ENCODE measurements at places on chromosomes 1 and 21.

DNA sequence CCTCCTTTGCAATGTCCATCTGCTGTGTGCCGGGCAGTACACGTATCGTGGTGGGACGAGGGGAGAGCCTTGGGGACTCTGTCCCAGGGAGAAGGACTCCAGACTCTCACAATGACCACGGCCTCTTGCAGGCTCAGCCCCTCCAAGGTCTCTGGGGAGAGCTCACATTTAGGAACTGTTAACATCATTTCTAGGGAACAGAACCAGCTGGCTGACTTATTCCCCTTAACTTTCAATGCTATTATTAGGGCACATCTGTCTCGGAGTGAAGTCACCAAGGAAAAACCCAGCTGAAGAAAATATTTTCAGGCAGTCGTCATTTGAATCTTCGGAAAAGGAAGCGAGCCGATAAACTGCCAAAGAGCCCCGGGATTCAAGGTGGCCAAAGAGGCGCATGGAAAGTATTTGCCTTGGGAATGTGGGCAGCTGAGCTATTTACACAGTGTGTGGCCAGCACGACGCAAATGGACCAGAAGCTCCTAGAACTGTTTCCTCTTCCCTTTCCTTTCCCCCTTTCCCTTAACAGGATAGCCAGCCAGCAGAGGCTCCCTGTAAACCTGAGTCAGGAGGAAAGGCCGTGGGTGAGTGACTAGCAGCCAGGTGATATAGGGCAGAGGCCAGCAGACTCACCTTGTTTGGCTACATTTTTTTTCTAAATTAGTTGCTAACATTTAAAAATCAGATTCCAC, 74.5 kb downstream of the ITPKB start:
- no peak for DNase-seq

DNA sequence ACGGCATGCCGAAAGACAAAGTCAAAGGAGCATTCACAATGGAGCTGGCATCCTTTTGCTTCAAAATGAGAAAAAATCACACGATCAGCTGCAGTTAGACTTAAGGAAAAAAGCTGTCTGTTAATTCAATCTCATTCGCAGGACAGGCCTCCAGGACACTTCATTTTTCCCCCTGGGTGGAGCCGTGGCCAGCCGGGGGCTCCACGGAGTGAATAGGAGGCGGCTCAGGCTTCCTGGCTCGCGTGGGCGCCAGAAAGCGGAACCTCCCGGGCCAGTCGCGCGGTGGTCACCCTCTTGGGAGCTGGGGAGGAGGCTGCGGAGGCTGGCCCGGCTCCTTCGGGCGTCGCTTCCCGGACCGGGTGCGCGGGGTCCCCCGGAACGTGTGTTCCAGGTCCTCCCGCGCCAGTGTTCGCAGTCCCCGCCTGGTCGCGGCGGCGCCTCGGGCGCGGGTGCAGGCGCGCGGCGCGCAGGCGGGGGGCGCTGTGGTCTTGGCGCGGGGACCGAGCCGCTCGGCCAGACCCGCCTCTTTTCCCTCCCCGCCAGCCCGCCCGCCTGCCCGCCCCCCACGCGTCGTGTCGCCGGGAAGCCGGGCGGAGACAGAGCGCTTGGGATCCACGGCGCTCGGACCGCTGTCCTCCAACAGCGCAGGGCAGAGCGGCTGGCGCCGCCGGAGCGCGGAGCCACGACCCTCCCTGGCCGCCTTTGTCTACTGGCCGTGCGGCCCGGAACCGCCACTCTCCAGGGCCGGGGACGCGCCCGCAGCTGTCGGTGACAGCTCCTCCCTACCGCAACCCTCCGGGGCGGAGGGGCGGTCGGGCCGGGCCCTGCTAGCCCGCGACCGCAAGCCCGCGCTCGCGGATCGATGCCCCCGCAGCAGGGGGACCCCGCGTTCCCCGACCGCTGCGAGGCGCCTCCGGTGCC, at the start of gene RHOU:
RHOU (plus strand) TSS at position 599 of the 921 bp plus-strand sequence; CDS start at position 863, 264 bp downstream.
- peak; percentile 24 for DNase-seq

- no peak for DNase-seq
Measured at GRCh38 chr1:118271883-118272282, 86.9 kb upstream of the SPAG17 start.

DNA sequence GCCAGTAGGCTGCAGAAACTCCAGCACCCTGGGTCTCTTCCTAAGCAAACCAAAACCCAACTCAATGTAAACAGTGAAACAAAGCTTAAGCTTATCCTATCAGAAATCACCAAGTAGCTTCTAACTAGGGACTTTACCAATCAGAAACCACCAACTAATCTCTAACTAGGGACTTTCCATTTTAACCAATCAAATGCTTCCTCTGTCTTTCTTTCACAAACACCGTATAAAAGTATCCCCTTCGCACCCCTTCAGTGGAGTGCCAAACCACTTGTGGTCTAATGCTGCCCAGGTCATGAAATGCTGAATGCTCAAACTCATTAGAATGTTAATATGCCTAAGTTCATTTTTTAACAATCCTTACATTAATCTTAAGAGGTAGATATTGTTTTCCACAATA, 250.5 kb upstream of the DUSP10 start:
- DNase-seq, result no peak

DNA sequence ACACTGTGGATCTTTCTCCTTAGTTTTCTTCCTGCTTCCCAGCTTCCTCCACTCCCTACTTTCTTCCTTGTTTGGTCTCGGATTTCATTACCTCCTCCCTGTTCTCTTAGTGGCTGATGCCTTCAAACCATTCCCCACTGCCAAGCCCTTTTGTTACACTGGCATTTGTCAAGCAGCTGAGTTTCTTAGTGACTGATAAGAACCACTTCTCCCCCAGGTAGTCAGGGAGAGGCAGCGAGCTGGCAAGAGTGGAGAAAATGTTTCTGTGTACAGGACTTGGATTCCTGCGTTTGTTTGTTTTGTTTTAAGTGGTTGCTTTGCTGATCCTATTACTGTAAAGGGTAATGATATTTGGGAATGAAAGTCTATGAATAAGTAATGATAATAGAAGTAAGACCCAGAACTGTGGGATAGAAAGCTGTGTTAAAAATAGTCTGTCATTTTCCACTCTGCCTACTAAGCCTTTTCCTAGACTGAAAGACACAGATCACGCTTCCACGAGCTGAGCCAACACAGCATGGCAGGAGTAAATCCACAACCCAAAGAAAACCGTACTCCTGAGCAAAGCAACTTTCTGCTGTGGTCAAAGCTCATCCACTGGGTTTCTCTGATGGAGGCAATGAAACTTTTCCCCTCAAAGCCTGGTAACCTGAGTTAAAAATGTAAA, 10.1 kb upstream of the SERTAD4 start:
- DNase-seq, result no peak

GRCh38 chr1:217718873-217719272, 87.7 kb downstream of the SPATA17 start:
- DNase-seq, result no peak

DNA sequence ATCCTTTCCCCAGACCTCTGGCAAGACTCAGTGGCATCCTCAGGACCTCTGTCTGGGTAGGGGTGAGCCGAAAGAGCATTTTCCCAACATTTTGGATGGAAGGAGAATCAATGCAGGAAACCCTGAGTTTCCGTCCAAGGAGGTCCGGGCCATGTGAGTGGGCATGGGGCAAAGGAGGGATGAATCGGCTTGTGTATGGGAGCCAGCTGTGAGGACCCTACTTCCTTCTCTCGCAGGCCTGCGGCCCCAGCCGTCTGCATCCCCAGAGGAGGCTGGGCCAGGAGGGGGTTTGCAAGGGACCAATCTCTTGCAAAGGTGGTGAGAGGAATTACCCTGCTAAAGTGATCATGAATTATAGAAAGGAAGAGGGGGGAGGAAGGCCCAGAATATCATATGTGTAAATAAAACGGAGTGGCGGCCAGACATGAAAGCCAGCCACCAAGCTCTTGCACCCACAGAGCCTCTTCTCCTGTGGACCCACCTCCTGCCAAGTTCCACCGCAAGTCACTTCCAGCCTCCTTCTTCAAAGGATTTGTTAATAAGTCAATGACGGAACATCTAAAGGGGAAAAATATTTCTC, 48.2 kb upstream of the POU3F1 start:
- DNase-seq, result no peak

DNA sequence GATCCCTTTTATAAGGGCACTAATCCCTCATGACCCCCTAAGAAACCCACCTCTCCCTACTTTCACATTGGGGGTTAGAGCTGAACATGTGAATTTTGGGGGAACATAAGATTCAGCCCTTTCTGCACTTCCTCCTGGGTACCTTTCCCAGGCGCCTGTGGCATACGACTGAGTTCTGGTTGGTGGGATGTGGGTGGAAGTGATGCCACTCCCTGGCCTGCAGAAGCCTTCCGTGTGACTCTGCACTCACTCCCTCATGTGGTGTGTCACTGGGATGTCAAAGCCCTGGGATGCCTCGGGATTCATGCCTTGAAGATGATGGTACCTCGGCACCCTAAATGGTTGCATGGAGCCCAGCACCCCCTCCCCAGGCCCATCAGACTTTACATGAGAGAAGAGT, 28.3 kb upstream of the VASH2 start:
- DNase-seq, result no peak

DNA sequence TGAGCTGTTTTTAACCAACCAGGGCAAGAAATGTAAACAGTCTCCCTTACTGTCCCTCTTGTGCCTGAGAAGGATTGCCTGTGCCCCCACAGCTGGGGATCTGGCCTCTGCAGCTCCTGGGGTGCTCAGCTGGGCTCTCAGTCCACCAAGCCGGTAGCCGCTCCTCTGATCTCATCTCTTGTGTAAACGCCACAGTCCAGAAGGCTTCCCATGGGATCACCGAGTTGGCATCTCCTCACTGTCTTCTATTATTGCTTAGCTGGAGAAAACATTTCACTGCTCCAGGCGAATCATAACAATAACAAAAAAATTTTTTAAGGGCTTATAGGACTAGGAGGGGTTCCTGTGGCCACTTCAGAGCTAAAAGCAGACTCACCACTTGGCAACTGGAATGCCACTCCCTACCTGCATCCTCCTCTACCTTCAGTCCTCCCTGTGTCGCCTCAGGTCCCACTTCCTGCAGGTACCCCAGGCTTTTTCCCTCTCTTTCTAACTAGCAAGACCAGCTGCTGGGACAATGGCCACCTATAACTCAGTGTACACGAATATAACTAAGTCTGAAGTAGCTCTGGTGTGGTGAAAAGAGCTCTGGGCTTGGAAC, 75.8 kb downstream of the ATP1A1 start:
- no peak for DNase-seq

DNA sequence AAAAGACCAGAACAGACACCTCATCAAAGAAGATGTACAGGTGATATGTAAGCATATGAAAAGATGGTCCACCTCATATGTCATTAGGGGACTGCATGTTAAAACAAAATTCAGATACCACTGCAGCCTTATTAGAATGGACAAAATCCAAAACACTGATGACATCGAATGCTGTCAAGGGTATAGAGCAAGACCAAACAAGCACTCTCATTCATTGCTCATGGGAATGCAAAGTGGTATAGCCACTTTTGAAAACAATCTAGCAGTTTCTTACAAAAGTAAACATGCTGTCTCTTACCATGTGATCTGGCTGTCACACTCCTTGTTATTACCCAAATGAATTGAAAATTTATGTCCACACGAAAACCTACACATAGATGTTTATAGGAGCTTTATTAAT, 426.6 kb upstream of the ESRRG start:
- DNase-seq, result no peak

DNA sequence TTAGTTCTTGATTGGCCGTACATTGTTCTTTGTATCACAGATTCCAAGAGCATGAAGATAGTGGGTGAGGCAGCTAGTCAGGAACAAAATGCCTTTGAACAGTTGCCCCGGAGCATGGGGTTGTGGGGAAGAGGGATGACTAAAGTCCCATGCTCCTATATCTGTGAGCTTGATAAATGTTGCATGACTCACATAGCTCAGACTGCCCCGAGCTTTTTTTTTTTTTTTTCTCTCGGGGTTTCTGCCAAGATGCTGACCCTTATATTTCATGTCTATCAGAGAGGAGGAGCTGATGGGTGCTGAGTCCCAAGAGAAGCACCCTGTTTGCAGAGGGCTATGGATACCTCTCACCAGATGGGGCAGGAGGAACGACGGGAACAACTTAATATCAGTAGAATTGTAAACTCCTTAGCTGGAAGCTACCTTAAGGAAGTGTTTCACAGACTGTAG, 40.6 kb downstream of the SRRM1 start:
- DNase-seq, result no peak

DNA sequence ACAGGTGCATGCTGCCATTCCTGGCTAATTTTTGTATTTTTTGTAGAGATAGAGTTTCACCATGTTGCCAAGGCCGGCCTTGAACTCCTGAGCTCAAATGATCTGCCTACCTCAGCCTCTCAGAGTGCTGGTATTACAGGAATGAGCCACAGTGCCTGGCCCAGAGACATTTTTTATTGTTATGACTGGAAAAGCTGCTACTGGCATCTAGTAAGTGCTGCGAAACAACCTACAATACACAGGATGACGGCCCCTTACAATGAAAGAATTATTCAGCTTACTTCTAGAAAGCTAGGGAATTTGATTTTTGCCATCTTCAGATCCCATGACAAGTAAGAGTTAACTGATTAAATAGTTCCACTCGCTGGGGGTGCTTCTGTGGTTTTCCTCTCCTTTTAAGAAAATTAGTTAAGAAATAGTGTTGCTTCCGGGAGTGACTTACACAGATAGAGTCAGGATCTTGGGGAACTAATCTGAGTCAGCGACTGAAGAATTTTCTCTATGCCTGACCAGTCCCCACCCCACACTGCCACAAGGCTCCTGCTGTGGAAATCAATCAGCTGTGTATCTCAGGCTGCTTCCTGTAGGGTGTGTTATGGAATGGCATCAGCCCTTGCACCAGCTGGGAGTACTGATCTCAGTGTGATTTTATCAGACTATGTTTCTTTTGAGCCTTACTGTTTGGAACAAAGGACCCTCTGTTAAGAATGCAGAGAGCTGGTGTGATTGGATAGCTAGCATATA, 93.0 kb upstream of the BMP8A start:
- DNase-seq, result no peak

- no peak for DNase-seq
Measured at GRCh38 chr1:247845693-247846017, 4.0 kb upstream of the OR11L1 start.

GRCh38 chr21:15052459-15052763, 12.4 kb downstream of the NRIP1 start:
- no peak for DNase-seq

GRCh38 chr1:232841823-232842565, 36.8 kb downstream of the MAP10 start:
- no peak for DNase-seq

- no peak for DNase-seq
Measured at GRCh38 chr1:32960819-32961355, 3.7 kb downstream of the RNF19B start.

- DNase-seq, result no peak
Measured at GRCh38 chr1:55002686-55003085, 4.0 kb downstream of the BSND start.

Measured in GM12892 (cell line).